ENCODE measurements at places on chromosomes 3 and 15.

DNA sequence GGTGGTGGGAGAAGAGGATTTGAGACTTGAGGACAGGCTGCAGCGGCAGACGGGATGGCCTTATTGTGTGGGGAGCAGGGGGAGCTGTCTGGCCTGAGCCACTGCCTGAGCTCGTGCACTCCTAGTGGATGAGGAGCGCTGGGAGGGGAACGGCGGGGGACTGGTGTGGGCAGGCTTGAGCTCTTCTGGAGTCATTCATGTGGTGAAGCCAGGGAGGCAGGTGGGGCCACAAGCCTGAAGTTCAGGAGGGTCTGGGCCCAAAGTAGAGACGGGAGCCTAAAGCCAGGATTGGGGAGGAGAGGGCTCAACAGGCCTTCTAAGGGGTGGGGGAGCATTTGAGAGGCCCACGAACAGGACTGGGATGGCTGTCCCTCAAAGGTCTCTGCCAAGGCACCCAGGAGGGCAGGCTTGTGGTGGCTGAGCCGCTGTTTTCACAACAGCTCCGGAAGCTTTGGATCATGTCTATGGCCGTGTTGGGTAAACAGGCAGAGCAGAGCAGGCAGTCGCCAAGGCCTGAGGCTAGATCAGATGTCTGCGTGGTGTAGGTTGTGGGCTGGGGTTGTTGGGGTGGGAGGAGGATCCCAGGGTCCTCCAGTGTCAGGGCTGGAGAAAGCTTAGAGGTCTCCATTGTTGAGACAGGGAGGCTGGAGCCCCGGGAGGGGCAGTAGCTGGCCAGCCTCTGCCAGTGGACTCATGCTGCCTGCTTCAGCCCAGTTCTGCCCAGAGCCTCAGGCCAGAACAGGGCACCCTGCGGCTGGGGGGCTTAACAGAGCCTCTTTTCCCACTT lies 8.2 kb downstream of the PRKCD start:
- DNase-seq: no peak

DNA sequence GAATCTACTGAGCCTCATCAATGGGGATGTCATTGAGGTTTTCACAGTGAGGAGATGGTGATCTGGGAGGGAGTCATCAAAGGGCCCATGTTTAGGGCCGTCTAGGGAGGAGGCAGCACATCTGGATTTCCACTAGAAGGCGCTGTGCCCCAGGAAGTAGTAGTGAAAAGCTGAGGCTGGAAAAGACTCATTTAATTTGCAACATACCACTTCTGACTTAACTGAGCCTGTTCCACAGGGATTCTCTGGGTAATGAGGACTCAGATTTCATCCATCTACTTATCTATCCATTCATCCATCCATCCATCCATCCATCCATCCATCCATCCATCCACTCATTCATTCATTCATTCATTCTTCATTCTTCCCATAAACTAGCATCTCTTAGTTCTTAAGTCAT lies 17.4 kb upstream of the SHF start:
- peak; percentile 66 for DNase-seq

DNA sequence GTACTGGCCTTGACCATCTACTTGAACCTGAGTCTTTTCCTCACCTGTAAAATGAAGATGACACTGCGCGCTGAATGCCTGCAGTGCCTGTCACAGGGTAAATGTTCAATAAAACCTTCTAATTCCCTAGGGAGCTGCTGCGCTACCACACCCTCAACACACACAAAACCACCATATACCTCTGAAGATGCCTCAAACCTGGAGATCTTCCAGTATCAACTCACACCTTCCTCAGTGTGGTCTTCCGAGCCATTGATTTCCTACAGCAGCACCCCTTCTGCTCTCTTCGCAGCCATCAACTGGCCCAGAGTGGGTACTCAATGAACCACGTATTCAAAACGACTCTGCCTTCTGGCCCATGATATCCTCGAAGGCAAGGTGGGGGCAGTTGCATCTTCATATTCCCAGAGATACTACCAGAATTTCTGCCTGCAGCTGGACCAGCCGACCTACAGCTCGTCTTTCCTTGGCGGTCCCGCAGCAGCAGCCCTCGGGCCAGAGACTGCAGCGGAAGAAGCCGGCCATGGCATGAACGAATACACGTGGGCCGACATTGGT lies 695 bp downstream of the RPL32 start:
- DNase-seq: peak; percentile 20

GRCh38 chr3:131110087-131110486 lies 83.4 kb downstream of the NEK11 start:
- DNase-seq: no peak

Measured in NCI-H2171 treated with DMSO at 0.1 percent for 48 hours (cell line).